Omental fat pad (tissue), 4 donors: ENCODE measurements at places on chromosomes 1 and 21.

DNA sequence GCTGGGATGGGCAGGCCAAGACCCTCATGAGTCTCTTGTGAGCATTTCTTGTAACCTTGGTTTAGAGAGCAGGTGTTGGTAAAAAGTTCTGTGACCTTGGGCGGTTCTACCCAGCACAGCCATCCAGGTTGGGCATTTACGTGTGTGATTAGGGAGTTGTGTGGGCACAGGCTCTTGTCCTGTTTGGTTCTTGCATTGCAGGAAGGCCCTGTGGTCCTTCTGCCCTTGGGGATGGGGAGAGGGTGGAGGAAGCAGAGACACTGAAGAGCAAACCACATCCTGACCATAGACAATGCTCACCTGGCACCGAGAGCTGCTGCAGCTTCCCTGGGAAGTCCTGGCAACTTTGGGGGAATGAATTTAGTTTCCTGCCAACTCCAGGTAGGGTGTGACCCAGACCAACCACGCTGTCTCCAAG lies 25.6 kb downstream of the RNF187 start:
- no peak for DNase-seq

GRCh38 chr1:205963352-205964155 lies 20.3 kb upstream of the SLC26A9 start:
- no peak for DNase-seq

GRCh38 chr1:19569786-19570185 lies 74.3 kb upstream of the NBL1 start:
- no peak for DNase-seq

- DNase-seq, result no peak
Measured at GRCh38 chr1:67601539-67601938, 83.5 kb upstream of the GADD45A start.

DNA sequence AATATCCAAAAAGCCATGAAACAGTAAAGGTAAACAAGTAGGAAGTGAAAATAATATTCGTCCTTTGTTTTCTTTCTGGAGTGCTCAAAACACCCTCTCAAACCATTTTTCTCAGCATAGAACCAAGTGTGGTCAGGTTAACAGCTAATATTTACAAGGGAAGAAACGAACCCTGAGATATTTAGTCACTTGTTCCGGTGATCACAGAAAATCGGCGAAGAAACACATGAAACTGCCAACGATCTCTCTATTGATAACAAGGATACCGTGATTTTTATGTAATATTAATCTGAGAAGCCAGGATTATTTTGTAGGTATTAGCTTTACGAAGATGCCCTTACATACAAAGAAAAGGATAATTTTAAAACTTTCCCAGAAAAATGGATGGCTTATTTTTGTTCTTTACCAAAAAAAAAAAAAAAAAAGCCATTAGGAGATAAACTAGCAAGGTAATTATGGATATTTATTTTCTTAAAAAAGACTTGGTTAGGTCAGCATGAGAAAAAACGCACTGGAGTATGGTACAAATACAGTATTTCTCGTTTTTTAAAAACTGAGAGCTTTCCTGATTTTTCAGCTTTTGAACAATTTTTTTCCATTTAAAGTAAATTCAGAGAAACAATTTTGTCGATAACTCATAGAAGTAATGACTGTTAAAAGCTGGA lies 107.3 kb upstream of the HNRNPU start:
- no peak for DNase-seq

DNA sequence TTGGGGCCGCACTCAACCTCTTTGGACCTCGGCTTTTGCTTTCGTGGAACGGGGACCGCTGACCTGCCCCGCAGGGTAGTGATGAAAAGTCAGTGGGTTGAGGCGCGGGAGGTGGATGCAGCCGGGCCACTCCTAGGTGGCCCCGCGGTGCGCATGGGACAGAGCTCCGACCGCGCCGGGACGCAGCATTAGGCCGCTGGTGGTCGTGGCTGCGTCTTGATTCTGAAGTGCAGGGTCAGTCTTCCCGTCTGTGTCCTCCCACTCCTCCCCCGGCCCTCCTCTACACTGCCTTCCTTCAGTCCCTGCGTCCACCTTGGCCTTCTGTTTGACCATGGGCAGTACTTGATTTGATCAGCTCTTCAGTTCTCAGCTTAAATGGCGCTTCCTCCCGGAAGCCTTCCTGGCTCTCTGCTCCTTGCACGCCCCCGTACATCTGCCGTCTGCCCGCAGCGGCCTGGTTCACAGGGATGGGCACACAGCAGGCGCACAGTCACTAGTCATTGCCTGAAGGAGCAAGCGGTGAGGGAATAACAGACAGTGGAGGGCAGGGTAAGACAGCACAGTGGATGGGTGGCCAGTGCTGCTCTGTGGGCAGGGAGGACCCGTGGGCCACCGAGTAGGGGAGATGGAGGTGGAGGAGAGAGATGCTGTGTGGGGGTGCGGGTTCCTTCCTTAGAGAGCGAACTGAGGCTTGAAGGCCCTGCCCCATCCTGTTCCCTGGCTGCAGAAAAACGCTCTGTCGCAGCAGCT lies 633 bp downstream of the THEMIS2 start:
- DNase-seq, result peak; percentile 22

DNA sequence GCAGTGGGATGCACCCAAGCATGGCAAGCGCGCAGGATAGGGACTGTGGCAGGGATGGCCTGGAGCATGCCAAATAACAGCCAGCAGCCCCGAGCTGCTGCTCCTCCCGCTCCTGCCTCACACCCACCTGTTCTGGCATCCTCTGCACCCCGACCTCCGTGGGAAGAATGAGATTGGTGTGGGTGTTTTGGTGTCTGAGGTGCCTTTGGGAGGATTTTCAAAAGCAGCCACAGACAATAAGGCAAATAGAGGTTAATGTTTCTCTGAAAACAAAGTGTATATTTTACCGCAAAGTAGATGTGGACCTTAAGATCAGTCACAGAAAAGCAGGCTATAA lies 35.5 kb downstream of the IGFN1 start:
- no peak for DNase-seq

DNA sequence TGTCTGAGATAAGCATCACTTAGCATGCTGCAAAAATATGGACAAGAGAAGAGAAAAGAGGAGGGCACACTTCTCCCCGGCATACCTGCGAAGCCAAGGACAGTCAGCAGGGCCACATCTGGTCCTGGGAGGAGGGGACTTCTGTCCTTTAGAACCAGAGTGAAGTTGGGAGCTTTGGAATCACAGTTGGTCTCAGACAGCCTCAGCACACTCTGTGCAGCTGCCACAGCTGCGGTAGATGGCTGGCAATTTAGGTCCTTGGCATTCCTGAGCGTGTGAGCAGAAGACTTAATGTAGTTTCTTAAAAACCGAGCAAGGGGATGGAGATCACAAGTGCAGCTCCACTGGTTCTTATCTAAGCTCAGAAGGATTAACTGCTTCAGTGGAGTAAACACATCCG lies 32.3 kb downstream of the LRRC53 start:
- DNase-seq, result no peak

DNA sequence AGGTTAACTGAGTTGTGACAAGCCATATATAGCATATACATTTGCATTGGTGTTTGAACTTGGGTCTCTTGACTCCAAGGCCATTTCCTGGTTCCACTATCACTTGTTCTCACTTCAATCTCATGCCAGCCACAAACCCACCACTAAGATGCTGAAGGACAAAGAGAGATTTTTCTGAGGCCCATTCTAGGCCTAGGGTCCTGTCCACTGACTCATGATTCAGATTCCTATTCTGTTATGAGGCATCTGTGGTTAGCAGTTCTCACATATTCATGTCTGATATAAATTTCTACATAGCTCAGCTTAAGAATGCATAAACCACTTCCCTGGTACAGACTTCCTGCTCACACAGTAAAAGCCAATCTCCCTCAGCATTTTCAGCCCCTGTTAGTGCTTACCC lies 326.1 kb upstream of the BEND5 start:
- no peak for DNase-seq

GRCh38 chr1:182330303-182330702 lies 61.3 kb downstream of the GLUL start:
- peak; percentile 45 for DNase-seq

GRCh38 chr1:241250465-241250864 lies 106.5 kb downstream of the RGS7 start:
- DNase-seq, result no peak

DNA sequence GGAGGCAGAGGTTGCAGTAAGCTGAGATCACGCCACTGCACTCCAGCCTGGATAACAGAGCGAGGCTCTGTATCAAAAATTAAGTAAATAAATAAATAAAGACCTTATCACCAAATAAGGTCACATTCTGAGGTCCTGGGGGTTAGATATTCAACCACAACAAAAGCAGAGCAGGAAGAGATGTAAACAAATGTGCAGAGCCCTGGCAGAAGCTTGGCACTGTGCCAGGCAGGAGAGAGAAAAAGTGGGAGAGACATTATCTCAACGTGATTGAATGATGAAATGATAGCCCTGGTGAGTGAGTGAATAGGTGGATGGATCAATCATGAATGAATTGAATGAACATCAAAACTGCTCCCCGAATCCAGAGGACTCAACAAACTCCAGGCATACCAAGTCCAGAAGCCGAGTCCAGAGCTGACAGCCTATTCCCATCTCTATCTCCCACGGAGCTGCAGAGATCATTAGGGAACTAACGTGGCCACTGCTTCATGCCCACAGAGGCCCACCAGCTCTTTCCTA lies 150.7 kb downstream of the TOMM20 start:
- DNase-seq, result no peak

- no peak for DNase-seq
Measured at GRCh38 chr21:40160911-40161310, 293.7 kb downstream of the PCP4 start.

GRCh38 chr1:197915862-197916499 lies 1.2 kb upstream of the LHX9 start:
- DNase-seq, result no peak

GRCh38 chr1:207024202-207025145 lies 8.1 kb downstream of the C1orf116 start:
- DNase-seq, result no peak

GRCh38 chr1:232863544-232864275 lies 58.5 kb downstream of the MAP10 start:
- DNase-seq, result no peak

GRCh38 chr21:17527240-17527639 lies 14.4 kb downstream of the CXADR start:
- no peak for DNase-seq

DNA sequence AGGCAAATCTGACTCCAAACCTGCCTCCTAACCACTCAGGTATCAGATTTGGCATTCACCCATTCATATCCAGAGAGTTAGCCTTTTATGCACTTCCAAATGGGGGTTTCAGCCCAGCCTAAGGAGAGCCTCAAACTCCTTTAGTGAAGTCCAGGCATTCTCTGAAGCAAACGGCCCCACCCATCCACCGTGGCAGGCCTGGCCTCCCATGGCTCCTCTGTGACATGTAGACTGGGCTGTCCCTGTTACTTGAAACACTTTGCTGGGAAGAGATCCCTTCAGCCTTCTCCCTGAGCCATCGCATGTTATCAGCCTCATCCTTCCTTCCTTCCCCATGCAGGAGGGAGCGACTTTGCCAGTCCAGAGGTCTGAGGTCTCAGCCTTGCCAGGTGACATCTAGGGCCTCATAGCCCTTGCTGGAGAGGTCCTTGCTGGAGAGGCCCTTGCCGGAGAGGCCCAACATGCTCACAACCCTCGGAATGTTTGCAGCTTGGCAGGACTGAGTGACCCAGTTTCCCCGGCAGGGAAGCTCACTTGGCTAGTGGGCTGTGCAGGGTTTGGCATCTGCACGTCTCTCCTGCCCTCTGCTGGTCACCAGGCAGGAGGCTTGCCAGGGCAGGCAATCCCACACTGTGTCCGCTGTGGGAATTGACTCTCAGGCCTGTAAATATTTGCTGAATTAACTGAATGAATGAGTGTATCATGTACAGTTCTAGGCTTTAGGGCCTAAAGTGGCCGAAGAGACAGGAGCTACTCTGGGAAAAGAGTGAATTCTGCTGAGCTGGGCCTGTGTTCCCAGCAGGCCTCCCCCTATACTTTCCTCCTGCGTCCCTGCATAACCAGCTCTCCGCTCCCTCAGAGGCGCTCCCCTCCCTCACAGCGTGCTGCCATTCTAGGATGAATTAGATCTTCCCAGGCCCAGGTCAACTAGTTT lies 26.7 kb upstream of the RBM15 start:
- peak; percentile 38 for DNase-seq

- no peak for DNase-seq
Measured at GRCh38 chr1:3604468-3604974, 6.8 kb downstream of the MEGF6 start.

DNA sequence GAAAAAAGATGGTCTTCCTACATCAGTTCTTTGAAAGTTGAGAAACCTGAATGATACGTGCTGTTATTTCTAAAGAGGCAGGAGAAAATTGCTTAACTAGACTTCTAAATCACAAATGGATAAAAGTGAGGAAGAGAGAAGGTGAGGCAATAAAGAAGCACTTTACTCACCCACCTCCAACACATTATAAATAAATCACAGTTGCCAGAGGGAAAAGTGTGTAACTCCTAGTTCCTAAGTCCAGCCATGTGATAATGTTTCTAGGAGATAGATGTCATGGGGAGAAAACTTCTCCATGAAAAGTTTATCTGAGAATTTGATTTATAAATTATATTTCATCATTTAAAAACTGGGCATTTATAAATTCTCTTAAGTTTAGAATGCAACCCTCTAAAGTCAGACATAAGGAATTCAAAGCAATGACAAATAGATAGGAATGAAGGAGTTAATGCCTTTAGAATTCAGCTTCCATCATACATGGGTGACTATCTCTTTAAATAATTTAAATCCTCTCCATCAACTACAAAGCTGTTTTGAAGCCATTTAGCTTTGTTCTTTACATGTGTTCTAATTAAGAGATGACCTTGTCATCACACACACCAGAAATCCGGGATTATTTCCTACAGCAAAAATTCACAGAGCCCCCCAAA lies 60.0 kb downstream of the NRIP1 start:
- no peak for DNase-seq

DNA sequence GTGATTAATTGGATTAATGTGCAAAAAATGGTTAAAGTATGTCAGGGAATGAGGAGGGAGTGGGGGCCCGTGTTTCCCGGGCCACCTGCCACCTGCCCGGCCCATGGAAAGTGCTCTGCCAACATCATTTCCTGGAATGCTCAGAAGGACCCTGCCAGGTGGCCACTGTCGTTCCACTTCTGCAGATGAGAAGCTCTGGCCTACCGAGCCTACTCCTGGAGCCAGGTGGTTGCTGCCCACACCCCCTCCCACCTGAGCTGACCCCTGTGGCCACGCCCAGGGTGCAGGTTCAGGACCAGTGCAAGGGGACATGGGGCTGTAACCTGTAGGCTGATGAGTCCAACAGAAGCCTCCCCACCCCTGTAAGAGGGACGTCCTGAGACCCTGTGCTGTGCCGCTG lies 99.7 kb downstream of the PRDM16 start:
- no peak for DNase-seq

- DNase-seq, result no peak
Measured at GRCh38 chr1:221911714-221912113, 169.8 kb upstream of the DUSP10 start.

GRCh38 chr21:38814126-38815059 lies 8.7 kb downstream of the ETS2 start:
- no peak for DNase-seq

- no peak for DNase-seq
Measured at GRCh38 chr1:119962296-119962968, 66.1 kb upstream of the ADAM30 start.
